ENCODE measurements at places on chromosomes 12 and 14. TPM values are rescaled to one million over a fixed set of nuclear protein-coding genes. Genes with fewer than 3 reads are reported as not detected.

- no peak for DNase-seq
Observed at GRCh38 chr12:123475246-123475703, 17.3 kb downstream of the SNRNP35 start.

Gene GDF3
- not detected for total RNA-seq

Gene NFE2
- not detected for total RNA-seq

Gene RAD51AP1
- 102 TPM for total RNA-seq

Gene CCNT1
- total RNA-seq = 88.2 TPM
